ENCODE measurements at places on chromosomes 6 and 20.

DNA sequence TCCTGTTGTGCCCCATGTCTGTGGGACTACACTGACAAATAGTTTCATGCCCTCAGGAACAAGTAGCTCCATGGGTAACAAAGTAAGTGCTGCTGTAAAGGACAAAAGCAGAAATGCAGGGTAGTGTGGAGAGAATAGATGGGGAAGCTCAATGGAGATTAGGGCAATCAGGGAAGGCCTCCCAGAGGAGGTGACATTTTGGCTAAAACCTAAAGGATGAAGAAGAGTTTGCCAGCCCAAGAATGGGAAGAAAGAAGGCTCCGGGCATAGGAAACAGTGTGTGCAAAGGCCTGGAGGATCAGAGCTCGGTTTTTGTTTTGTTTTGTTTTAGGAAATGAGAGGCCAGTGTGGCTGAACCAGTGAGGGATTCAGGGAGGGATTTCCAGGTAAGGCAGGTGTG, 43.6 kb upstream of the FAM83D start:
- DNase-seq: no peak

- DNase-seq: no peak
Measured at GRCh38 chr6:139534472-139535115, 160.1 kb upstream of the CITED2 start.

DNA sequence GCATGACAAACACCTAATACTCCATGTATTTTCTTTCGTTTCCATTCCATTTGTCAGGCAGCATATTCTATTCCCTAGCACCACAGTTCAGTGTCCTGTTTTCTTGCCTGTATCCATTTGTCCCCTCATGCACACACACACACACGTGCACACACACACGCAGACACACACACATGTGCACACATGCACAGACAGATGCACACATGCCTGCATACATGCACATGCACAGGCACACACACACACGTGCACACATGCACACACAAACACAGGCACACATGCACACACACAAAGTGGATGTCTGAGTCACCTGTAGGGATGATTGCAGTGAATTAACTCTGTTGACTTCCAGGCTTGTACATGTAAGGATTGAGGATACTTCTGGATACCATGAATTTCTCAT, 226.7 kb upstream of the SYNDIG1 start:
- no peak for DNase-seq

DNA sequence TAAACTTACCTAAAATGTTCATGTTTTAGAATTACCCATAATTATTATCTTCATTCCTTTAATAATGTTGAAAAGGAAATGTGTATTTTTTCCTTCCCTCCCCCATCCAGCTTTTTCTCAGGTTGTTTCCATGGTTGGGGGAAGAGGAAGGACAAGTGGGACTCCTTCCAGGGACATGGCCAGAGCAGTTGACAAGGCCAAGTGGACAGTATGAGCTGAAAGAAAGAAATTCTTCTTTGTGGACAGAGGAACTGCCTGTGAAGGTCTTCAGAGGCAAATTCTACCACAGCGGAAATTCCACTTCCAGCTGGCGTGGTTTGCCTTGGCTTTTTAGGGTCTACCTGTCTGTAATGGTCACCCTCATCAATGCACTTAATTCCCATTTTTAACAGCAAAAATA, 33.8 kb downstream of the RIN2 start:
- DNase-seq: no peak

DNA sequence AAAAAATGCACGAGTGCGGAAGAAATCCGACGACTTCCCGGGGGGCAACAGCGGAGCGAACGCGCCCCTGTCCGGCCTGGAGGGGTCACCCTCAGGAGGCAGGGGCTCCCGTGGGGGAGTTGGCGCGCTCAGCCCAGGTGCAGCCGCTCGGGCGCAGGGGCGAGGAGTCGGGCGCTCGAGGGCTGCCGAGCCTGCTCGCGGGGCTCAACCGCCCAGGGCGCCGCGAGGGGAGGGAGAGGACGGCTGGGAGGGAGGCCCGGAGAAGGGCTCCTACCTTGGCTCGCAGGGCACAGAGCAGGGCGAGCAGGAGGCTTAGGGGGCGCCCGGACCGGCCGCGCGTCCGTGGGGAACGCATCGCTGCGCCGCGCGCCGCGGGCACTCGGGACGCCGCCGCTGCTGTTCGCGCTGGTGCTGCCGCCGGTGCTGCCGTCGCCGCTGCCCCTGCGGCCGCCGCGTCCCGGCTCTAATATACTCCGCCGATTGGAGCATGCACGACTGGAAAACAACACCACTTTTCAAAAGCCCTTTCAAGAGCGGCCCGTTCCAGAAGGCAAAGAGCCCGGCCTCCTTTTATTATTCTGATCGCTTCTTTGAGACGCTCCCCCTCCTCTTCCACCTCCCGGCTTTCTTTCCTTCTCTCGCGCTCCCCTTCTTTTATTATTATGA, 490 bp downstream of the JAG1 start:
- DNase-seq: no peak

DNA sequence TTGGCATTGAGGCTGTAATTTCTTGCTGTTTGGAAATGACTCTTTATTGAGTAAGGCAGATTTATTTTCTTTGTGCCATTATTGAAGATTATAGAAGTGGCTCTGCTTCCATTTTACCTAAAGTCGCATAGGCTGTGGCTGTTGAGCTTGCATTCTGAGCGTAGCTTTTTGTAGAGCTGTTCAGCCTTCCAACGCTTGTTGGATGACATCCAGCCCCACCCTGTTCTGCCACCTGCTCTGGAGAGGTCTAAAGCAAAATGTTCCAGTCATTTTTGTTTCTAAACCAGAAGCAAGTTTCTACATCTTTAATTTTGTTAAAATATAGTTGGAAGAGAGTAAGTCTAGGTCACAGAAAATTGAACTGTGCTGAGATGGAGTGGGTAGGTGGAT, 24.4 kb downstream of the UST start:
- DNase-seq: no peak

DNA sequence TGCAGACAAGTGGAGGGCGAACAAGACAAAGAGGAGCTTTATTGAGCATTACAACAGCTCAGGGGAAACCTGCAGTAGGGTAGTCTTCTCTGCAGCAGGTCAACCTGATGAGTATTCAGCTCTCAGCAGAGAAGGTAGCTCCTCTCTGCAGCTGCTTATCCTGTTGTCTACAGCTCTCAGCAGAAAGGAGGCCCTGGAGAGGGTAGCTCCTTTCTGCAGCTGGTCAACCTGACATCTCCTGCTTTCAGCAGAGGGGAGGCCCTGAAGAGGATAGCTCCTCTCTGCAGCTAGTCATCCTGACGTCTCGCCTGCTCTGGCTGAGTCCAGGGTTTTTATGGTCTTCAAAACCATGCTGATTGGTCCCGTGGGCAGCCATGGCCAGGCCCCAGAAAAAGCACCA, 113.6 kb downstream of the CD24 start:
- no peak for DNase-seq

GRCh38 chr20:59705651-59706399, 101.5 kb downstream of the PHACTR3 start:
- DNase-seq: no peak

GRCh38 chr6:154122195-154122925, 83.3 kb downstream of the OPRM1 start:
- DNase-seq: no peak

GRCh38 chr6:32439602-32440214, at the start of gene HLA-DRA:
TSS of gene HLA-DRA (plus strand) at chr6:32439887. CDS start at chr6:32439951, 64 bp downstream.
- no peak for DNase-seq

GRCh38 chr6:149429427-149430360, 29.6 kb downstream of the SUMO4 start:
- no peak for DNase-seq

GRCh38 chr20:8912731-8913130, 156.2 kb upstream of the PLCB4 start:
- DNase-seq: no peak
